IMR-90 (cell line): ENCODE measurements at places on chromosomes 12 and 14. TPM values are rescaled to one million over a fixed set of nuclear protein-coding genes. Genes with fewer than 3 reads are reported as not detected.

The CCDC197 gene
- not detected in 2 replicates for total RNA-seq

The KRT83 gene
- not detected in 2 replicates for total RNA-seq

- no peak for DNase-seq
Measured at GRCh38 chr12:15404485-15404884, 82.2 kb downstream of the PTPRO start.

DNA sequence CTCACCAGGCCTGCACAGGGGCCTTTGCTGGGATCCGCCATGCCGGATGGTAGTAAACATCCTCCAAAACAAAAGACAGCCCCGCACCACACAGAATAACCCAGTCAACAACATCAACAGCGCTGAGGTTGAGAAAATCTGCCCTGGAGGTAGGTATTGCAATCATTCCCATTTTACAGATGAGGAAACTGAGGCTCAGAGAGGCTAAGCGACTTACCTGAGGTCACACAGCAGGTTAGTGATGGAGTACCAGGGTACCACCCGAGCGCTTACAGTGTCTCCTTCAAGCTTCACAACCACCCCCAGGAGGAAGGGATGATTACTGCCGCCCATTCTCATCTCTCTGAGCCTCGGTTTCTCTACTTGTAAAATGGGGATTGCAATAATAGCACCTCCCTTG is 14.9 kb downstream of the TRPV4 start:
- no peak for DNase-seq

GRCh38 chr12:40474630-40475029 is 217.6 kb upstream of the CNTN1 start:
- no peak for DNase-seq

- DNase-seq = peak; percentile 33
Measured at GRCh38 chr14:71354801-71355200, 447.5 kb downstream of the PCNX1 start.

The PHETA1 gene
- 3.1 and 3.2 TPM in 2 replicates for total RNA-seq

The HCAR1 gene
- under 0.01 TPM in 1 of 2 replicates, not detected in the other for total RNA-seq

DNA sequence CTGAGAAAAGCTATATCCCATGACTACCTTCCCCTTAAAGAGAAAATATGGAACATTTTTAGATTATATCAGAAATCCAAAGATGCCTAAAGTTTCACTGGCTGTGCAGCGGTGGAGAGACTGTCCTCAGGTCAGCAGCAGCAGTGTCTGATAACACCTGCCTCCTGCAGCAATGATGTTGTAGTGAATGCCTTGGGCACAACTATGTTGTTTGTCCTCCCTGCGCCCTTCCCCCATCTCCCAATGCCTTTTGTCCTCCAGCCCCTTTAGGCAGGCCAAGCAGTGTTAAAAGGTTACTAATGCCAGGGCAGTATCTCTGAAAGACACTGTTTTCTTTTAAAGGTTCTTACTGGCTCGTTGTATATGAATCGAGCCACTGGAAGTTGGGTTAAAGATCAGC is 13.2 kb downstream of the RTRAF start:
- DNase-seq = no peak

The ARID4A gene
- total RNA-seq = 3.8 and 6.7 TPM in 2 replicates

DNA sequence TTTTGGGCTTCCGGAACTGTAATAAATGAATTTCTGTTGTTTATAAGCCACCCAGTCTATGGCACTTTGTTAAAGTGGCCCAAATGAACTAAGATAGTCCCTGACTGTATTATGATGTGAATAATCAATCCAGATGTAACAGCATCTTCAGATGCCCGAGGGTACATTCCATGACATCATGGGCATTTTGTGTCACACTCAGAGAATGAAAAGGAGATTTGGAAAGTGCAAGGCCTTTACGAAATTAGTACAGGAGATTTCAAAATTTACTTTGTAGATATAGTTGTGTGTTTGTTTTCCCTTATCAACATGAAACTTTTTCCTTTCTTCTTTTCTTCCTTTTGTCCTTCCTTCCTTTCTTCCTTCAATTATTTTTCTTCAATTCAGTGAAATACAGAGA is 54.2 kb upstream of the AMIGO2 start:
- DNase-seq = no peak

- no peak for DNase-seq
Measured at GRCh38 chr12:11677752-11678151, 28.3 kb downstream of the ETV6 start.

The DERA gene
- 58.6 and 59.7 TPM in 2 replicates for total RNA-seq

The TMEM179 gene
- total RNA-seq = not detected in 2 replicates

GRCh38 chr14:73696466-73697400 is 17.5 kb downstream of the PNMA1 start:
- DNase-seq = peak; percentile 84

DNA sequence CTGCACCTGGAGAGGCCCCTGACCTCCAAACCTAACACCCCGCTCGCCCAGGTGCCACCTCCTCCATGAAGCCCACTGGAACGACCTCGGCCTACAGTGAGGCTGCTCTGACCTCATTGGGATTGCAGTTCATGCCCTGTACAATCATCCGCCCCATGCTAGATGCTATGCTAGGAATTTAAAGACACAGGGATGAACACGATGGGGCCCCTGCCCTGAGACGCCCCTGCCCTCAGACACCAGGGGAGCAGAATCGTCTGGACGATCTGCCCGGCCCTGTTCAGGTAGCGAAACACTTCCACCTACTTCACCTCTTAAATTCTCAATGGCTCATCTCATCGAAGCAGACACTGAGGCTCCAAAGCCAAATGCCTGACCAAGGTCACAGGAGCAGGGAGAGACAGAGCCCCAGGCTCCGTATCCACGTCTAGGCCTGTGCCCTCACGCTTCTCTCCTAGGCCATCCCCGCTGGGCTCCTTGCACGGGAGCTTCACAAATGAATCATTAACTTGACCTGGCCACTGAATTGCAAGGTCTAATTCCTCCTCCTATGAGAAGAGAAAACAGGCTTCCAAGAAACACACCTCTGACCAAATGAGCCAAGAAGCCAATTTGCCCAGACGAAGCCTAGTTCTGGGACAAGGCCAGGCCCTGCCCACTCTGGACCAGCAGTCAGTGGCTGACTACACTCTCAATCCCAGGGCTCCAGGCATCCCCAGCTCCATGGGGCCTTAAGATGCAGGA is 35.2 kb downstream of the SCARB1 start:
- DNase-seq = peak; percentile 13

DNA sequence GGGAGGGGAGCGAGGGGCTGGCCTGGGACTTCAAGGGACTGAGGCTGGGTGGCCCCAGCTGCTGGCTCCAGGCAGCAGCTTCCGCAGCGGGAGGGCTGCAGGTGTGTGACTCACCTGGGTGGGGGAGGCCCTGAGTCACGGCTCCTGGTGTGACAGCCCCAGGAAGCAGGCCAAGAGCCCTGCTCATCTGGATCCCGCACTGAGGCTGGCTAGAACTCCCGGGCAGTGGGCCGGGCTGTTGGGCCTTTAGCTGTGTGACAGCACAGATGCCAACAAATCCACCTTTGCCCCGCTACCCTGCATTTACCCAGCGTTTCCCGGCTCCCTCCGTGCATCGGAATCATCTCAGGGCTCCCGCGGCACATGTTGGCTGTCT is 180.0 kb upstream of the PRMT8 start:
- DNase-seq = no peak

GRCh38 chr14:78222746-78223145 is 52.6 kb downstream of the NRXN3 start:
- no peak for DNase-seq
